ENCODE measurements at places on chromosomes 12 and 14.

- peak; percentile 17 for DNase-seq
These were observed 536 bp downstream of the TM7SF3 start for GRCh38 chr12:27013611-27014084.

DNA sequence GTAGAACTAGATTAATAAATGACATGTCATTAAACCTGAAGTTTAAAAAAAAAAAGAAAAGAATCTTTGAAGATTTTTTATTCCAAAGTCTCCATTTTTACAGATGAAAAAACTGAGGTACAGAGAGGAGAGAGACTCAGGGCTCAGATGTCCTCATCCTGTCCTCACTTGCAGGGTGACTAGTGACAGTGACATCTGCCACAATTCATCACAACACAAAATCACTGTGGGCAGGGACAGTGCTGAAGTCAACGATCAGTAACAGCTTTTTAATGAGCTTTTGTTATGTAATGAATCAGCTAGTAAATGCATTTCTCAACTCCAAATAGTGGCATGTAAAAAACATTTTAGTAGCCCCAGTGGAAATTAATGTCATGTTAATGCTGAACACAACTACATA, 138.5 kb downstream of the NTF3 start:
- DNase-seq, result no peak

- DNase-seq, result no peak
These were observed 313.7 kb downstream of the ADAMTS20 start for GRCh38 chr12:43238281-43238680.

DNA sequence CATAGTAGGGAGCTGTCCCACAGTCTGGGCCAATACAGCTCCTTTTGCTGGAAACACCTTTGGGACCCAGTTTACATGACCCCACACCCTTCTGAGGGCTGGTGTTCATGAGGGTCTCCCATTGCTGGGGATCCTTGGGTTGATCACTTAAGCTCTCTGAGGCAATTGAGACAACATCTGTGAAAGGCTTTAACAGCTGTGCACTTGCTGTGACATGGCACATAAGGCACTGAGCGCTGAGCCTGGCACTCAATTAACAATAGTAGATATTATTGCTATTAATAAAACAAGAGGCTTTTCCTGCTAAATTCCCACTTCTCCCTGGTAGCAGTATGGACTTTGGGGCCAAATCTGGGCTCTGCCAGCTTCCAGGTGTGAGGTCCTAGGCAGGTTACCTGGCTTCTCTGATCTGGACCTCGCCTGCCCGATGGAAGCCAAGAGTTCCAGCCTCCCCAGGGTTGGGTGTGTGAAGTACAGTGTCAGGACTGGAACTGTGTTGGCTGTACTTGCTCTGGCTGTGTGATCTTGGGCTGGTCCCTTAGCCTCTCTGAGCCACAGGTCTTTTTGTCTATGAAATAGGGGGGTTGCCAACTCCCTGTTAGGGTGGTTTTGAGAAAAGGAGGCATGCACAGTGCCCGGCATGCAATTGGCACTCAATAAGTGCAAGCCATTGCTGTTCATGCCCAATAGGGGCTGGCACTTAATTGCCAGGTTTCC, 3.1 kb downstream of the SH2B3 start:
- no peak for DNase-seq

DNA sequence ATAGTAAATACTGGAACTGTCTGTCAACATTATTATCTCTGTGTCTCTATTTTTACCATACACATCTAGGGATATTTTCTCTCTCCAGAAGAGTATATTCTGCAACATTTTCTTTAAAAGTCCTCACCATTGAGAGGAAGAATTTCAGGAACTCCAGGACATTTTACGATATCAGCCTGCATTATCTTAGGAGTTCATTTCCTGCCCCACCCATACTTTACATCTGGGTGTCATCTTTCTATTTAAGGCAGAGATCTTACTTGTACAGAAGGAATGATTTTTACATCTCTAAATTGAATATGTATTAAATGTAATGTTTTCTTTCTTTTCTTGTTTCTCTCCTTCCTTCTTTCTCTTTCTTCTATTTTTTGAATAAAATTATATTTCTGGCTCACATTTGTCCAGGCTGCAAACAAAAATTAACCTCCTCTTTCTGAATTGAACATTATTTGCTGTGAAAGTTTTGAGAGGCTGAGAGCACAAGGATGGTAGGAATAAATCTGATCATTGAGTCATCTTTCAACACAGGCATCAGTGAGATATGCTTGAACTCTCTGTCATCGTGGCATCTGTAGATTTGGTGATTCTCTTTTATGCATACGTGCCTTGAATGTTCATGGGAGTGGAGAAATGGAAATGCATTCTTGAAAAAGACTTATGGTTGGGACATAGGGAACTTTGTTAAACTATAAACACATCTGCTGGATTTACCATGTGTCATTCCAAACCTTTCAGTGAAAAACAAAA, 753.6 kb downstream of the SLC16A7 start:
- DNase-seq, result no peak
